ENCODE measurements at places on chromosomes 2 and 18.

- no peak for DNase-seq
Observed at GRCh38 chr2:217964275-217965161, 38.3 kb downstream of the TNS1 start.

DNA sequence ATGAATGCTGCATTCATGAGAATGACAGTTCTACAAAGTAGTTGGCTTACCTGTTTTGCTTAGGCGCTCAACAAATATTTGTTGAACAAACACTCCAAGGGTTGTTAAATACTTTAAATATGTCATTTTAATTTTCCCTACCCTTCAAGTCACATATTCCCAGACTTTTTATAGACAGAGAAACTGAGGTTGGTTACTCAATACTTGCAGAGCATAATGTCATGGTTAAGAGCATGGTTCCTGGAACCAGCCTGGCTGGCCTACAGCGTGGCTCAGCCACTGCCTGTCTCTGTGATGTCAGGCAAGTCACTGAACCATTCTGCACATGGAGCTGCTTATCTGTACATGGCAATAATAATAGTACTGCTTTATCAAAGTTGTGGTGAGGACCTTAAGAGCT, 120.0 kb upstream of the STK17B start:
- no peak for DNase-seq

GRCh38 chr2:157722580-157723234, 94.0 kb upstream of the ACVR1C start:
- DNase-seq = no peak

DNA sequence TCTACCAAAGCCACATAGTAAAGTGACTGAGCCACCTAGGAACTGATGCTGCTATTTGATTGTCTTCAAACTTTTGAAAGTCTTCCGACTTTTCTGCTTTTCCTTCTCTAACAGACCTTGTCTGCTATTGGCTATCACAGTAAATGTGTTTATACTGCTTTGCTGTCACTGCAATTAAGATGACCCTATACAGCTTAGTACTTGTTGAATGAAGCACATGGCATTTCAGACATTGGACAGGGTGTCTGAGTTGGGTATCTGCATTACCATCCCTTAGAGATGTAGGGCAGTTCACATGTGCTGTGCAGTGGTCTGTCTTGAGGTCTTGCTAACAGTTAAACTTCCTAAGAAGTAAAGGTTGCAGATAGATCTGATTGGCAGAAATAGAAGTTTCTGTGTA, 3.6 kb downstream of the WDR43 start:
- no peak for DNase-seq

DNA sequence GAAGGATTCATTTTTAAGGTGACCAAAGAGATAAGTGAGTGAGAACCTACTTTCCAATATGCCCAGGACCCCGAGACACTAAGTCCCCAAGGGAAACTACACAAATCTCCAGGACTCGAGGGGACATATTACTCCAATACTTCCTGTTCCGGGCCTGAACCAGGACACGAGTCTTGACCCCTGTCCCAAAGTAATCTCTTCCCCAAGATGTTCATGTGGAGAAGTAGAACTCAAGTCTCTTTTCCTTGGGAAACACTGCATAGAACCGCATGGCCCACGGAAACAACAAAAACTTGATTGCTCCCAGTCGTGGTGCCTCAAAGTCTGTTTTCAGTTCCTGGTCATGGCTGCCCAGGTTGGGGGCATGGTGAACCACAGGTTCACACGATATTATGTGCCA, 87.2 kb upstream of the ZEB2 start:
- DNase-seq = no peak

DNA sequence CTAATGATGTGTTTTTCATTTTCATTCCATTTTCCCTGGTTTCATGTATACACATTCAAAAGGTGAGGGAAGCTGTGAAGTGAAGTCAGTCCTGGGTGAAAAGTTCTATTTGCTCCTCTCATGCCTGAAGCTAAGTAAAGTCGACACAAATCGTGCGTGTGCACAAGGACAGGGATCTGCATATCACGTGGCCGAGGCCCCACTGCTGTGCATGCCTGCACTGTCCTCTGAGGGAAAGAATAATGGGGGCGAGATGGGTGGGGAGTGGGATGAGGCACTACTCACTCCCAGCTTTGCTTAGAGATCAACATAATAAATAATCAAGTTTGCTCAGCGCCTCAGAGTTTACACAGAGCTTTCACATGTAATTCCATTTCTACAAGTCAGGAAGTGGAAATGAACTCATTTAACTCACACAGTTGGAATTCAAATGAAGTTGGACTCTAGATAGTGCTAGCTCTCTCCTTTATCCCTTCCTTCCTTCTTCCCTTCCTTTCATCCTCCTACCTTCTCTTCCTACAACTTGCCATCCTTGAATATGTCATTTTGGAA, 5.1 kb upstream of the PTPRM start:
- DNase-seq = no peak

DNA sequence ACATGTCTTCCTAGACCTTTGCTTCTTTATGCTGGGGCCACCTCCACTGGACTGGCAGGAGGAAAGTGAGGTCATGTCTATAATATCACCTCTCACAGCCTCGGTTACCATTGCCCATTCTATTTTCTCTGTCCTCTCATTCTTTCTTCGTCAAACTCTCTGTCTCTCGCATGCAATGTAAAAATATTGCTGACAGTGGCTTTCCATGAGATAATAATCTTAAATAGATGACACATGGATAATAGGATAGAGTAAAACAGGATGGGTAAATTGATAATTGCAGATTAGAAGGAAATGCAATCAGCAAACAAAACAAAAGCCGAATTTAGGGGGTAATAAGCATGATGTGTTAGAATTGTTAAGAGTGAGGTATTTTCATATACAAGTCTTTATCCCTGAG, 215.7 kb upstream of the PARD3B start:
- DNase-seq = no peak

- DNase-seq = no peak
Observed at GRCh38 chr2:198214114-198214596, 409.8 kb downstream of the PLCL1 start.

DNA sequence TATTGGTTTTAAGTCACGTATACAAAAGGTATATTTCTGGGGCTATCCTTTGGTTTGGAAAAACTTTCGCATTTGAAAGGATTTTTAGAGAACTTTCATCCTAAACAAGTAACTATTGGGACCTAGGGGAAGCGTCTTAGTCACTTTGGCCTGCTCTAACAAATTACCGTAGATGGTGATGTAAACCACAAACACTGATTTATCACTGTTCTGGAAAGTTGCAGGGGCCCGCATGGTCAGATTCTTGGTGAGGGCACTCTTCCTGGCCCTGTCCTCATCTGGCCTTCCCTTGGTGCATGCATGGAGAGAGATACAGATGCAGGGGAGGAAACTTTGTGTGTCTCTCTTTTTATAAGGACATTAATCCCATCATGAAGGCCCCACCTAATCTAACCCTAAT, 49.1 kb upstream of the ANKRD62 start:
- DNase-seq = no peak

Data from activated naive CD4-positive, alpha-beta T cell treated with anti-CD3 and anti-CD28 coated beads, Interleukin-2, amount 10 ng/mL, durations not matched to agents 7 days and 5 days (primary cell).